ENCODE measurements at places on chromosomes 7 and 10.

- DNase-seq, result no peak
- no peaks in the 10 kb centered on the region for H3K4me1 ChIP-seq
- no peak overlapping the region for H3K4me3 ChIP-seq
- no peak overlapping the region for H3K27ac ChIP-seq
Observed at GRCh38 chr7:20458521-20458920, 127.8 kb downstream of the ITGB8 start.

DNA sequence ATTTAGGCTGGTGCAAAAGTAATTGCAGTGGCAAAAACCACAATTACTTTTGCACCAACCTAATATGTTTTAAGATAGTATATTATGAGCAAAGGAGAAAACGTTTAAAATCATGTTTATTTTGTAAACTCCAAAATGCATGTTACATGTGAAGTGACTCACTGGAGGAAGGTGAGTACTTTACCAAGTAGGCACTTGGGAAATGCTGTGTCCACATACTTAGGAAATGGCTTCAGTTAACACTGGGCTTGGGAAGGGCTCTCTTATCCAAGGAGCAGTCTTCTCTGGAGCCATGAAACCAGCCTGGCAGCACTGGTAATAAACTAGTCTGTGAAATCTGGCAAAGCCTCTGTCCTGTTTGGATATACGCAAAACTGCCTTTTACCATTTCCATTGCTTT lies 4.4 kb downstream of the RPS24 start:
- no peak for DNase-seq
- peaks cover 55% of the 10 kb centered on the region for H3K4me1 ChIP-seq
- H3K27me3 ChIP-seq, result no peaks in the 10 kb centered on the region
- H3K4me3 ChIP-seq, result no peak overlapping the region
- peaks cover 67% of the 10 kb centered on the region for H3K36me3 ChIP-seq

DNA sequence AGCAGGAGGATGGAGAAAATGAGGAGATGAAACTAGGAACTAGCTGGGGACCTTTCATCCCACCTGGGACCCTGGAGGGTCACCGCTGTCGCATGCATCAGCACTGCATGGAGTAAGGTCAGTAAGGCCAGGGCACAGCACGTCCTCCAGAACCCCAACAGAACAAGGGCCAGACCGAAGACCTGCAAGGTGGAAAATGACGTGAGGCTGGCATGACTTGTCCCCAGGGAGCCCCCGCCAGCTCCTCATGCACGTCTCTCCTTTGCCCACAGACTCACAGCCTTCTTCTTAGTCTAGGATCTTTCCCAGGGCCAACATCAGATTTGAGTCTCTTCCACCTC lies 4.7 kb downstream of the ZNF488 start:
- H3K27me3 ChIP-seq, result peaks cover 4% of the 10 kb centered on the region
- no peak overlapping the region for H3K4me3 ChIP-seq
- H3K36me3 ChIP-seq, result no peaks in the 10 kb centered on the region
- no peak for DNase-seq
- no peak overlapping the region for H3K27ac ChIP-seq

DNA sequence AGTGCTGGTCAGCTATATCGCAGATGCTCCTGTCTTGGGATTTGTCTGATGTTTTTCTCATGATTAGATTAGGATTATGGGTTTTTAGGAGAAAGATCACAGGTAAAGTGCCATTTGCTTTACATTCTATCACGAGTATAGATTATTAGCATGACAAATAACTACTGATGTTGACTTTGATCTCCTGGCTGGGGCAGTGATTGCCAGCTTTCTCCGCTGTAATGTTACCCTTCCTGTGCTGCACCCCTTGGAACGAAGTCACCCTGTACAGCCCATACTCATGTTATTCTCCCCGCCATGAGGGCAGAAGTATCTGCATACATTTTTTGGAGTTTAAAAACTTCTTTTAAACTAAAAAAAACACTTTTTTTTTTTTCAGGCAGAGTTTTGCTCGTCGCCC lies 10.8 kb upstream of the CLDN4 start:
- H3K4me3 ChIP-seq, result no peak overlapping the region
- no peaks in the 10 kb centered on the region for H3K27me3 ChIP-seq
- no peaks in the 10 kb centered on the region for H3K36me3 ChIP-seq
- H3K27ac ChIP-seq, result no peak overlapping the region

DNA sequence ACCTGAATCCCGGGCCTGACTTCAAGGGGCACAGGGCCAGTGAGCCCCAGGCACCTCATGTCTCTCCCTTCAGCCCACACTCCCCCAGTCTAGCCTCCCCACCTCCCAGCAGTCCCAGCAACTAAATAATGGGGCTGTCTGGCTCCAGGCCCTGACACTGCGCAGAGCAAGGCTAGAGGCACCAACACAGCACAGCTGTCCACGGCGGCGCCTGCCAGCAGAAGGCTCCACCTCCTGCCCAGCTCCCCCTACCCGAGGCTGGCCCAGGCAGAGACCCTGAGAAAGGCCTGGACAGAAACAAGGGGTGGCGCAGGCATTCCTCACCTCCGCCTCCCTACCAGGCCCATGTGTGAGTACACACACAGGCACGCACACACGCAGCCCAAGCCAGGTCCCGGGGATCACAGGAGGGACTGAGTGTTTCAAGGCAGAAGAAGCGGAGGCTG lies 6.1 kb downstream of the KCNH2 start:
- H3K36me3 ChIP-seq, result no peaks in the 10 kb centered on the region
- peaks cover 10% of the 10 kb centered on the region for H3K27me3 ChIP-seq
- no peak overlapping the region for H3K4me3 ChIP-seq
- peaks cover 33% of the 10 kb centered on the region for H3K4me1 ChIP-seq
- peak; percentile 26 for DNase-seq

Measured in CD4-positive, alpha-beta memory T cell (primary cell).